ENCODE measurements at places on chromosomes 4 and X.

GRCh38 chr4:13102092-13102742 lies 381.9 kb downstream of the RAB28 start:
- no peak for DNase-seq

DNA sequence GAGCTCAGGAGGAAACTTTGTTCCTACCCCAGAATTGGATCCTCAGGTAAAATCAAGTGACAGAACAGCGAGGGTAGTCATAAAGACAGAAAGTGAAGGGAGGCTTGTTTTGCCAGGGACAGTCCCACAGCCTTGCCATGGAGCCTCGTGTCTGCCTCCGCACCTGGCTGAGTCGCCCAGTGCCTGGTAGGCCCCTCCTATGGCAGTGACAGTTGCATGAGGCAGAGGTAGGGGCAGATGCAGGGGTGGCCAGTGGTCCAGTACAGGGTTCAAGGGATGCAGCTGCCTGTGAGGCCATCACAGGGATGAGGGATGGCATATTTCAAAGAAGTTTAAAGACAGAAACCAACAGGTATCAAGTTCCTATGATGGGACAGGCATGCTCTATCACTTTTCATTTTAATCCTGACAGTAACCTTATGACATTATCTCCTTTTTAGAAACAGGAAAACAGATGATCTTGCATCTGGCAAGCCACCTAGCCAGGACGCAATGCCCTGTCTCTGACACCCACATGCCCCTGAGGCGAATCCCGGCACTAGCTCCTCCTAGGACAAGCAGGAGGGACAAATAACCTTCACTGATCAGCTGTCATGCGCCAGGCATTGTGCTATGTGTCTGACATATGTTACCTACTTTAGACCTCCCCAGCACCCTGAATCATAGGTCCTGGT lies 127.4 kb upstream of the ENPP6 start:
- no peak for DNase-seq

DNA sequence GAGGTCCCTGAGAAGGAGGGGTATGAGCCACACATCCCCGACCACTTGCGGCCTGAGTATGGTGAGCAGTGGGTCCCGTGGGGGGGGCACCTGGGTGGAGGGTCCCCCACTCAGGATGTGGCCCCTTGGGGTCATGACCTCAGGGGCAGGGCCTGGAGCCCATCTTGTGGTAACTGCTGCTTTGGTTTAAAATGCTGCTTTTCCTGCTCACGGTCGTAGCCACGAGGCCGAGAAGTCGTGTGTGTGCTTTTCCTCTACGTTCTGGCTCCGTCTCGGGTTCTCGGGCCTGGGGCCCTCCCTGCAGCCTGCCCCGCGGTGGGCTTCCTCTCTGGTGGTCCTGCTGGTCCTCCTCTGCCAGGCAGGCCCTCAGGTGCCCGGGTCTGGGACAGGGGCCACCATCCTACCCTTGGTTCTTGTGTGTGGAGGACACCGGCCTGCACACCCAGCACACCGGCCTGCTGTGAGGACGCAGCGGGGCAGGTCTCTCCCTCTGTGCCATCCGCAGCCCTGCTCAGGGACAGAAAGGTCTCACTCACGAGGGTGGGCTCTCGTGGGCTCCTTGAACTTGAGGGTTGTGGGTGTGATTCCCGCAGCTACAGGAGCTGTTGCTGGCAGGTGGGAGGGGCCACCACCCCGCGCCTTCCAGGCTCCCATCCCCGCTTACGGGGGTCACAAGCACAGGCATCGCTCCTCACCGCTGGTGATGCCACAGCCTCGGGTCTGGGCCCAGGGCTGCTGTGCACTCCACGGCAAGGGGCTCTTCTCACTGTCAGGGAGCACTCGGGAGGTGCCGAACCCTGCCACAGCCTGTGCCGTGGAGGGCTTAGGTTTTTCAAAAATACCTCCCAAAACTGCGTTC lies 19.6 kb downstream of the UVSSA start:
- DNase-seq: peak; percentile 17

- no peak for DNase-seq
Measured at GRCh38 chr4:139800082-139800481, 134.5 kb downstream of the MGST2 start.

- no peak for DNase-seq
Measured at GRCh38 chr4:10033191-10033881, 12.0 kb upstream of the SLC2A9 start.

DNA sequence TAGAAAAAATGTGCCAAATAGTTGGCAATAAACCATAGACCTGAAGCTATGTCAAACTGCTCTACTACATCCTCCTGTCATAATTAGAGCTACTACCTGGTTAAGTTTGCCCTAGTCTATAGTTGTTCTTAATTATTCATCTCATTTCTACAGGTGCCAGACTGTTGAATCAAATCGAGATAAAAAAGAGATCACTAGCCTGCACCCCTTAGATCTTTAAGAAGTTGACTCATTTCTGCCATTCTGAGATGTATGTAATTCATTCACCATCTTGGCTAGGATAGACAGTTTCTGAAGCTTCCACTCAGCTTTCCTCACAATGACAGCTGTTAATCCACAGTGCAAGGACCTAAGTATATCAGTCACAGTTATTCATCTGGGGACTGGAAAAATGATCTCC lies 452.1 kb upstream of the BOD1L1 start:
- no peak for DNase-seq

GRCh38 chrX:123487236-123487635 lies 245.6 kb downstream of the THOC2 start:
- no peak for DNase-seq

DNA sequence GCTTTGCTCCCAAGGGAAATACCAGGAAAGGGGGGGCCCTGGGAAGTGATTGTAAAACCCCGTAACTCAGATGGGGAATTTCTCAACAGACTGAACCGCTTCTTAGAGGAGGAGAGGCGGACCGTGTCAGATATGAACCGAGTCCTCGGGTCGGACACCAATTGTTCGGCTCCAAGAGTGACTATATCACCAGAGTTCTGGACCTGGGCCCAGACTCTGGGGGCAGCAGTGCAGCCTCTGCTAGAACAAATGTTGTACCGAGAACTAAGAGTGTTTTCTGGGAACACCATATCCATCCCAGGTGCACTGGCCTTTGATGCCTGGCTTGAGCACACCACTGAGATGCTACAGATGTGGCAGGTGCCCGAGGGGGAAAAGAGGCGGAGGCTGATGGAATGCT lies 1.0 kb downstream of the PNMA3 start:
- DNase-seq: no peak

DNA sequence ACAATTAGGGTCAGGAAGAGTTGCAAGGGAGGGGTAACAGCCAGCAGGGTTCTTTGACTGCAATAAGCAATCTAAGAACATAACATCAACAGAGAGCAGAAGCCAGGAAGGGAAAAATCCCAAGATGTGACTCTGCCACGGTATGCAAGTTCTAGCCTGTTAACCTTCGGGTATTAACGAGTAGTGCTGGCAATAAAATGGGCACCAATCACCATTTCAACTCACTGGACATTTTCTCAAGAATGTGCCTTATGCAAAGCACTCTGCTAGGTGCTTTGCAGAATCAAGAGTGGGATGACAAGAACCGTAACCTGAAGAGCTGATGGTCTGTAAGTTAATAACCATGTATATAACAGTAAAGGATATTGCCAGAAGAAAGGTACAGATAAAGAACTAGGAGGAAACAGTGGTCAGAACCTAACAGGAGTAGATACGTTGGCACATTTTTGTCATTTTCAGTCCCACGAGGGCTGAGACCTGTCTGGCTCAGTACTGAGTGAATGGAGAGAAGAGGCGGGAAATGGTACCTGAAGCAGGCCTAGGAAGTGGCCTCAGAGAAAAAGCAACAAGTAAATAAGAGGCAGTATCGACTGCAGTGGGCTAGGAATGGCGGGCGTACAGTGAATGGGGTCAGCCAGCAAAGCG lies 2.7 kb downstream of the ELOVL6 start:
- no peak for DNase-seq

DNA sequence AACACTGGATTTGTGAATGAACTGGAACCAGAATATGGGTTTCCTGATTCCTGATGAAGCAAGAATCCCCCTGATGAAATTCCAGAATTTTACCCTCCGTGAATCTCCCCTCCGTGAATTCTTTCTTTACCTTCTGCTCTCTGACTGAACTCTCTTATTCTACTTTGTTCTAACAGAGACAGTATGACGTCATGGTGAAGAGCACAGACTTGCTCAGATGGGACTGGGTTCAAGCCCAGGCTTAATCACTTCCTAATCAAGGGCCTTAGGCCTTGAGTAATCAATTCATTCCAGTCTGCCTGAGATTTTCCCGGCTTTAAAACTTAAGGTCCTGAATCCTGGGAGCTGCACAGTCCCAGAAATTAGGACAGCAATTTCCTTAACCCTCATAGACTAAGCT lies 64.5 kb downstream of the IQCM start:
- no peak for DNase-seq

DNA sequence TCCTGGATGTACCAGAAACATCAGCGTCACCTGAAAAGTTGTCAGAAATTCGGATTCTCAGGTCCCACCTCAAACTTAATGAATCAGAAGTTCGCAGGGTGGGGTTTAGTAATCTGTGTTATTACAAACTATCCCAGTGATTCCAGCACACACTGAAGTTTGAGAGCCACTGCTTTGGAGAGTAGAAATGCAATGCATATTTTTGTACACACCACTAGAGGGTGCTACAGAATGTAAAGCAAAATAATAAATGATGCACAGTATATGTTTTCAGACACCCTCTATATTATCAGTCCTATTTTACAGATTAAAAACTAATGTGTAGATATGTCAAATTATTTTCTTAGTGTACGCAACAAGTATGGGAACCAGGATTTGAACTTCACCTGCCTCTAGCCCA lies 2.4 kb upstream of the MORF4L2 start:
- no peak for DNase-seq

DNA sequence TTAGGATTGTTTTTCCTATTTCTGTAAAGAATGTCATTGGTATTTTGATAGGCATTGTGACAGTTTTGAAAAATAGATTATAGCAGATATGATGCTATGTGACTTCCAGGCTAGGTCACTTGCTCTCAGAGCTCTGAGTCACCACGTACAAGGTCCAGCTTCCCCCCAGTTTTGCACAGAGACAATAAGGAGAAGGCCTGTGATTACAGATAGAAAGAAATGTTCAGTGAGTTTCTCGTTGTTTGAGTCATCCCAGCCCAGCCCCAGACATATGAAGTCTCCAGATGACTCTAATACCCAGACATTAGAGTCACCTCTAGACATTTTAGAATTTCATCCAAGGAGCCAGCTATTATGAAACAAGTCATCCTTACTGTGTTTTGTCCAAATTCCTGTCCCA lies 57.2 kb downstream of the MFAP3L start:
- DNase-seq: no peak

DNA sequence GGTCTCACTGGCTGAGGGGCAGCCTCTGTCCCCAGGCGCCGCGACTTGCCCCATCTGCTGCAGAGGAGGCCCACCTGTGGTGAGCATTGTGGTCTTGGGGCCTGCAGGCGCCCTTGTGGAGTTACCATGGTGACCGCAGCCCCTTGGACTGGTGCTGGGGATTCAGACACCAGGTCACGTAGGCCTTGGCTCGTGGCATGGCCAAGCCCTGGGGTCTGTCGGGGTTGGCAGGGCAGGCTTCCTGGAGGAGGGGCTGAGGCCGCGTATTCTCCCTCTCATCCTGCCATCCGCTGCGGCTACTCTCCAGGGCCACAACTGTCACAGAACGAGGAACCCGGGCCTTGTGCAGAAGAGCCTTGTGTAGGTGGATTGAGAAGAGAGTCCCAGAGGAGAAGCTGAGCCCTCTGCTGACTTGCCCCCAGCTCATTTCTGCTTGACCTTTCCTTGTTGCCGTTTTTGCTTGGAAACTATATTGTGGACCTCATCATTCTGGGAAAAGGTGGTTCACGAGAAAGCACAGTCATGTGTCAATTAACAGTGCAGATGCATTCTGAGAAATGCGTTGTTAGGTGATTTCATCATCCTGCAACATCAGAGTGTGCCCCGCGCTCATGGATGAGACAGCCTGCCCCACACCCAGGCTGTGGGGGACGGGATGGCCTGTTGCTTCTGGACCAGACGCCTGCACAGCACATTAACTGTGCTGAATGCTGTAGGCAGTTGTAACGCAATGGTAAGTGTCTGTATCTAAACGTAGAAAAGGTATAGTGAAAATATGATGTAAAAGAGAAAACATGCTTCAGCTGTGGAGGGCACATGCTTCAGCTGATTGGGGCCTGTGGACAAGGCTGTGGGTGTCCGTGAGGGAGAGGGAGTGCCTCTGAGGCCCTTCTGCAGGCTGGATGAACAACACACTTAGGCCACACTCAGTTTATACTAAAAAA lies 38.5 kb downstream of the TRMT44 start:
- no peak for DNase-seq

DNA sequence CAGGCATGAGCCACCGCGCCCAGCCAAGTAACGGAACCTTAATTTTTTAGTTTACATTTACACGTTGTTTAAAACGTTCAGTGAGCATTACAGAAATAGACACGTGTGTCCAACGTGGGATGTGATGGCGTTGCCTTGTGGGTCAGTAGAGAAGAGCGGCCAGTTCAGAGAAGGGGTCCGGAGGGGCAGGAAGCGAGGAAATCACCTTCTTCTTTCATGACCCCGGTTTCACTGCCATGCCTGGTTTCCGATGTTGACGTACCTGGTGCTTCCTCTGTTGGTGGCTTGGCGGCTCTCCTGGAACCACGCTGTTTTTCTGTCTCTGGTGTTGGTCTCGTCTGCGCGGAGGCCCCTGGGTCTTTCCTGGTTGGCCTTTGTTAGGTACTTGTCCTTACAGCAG lies 42.8 kb downstream of the PCGF3 start:
- DNase-seq: no peak

- DNase-seq: no peak
Measured at GRCh38 chr4:38030023-38030422, 69.8 kb downstream of the PTTG2 start.

DNA sequence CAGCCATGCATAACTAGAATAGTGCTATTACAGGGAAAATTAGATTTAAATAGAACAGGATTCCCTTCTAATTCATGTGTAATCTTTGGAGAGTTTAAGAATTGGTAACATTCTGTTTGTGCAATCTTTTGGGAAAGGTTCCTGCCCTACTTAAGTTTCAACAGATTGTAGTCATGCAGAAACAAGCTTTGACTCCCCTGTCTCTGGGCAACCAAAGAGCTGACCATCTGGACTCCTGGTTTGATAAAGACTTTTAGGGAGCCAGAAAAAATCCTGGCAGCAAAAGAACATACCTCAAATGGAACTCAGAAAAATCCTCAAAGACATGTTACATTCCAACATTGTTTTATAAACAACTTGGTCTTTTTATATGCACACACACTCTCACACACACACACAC lies 191.1 kb upstream of the NEIL3 start:
- no peak for DNase-seq

- no peak for DNase-seq
Measured at GRCh38 chrX:40933706-40934425, 151.4 kb upstream of the USP9X start.

All from mesothelial cell of epicardium (in vitro differentiated cells).